ENCODE measurements at places on chromosomes 5 and 9. TPM values are rescaled to one million over a fixed set of nuclear protein-coding genes. Genes with fewer than 3 reads are reported as not detected.
A peak's percentile ranks its signal among the peaks of the same experiment; 100 is the strongest.

Gene SLC25A48
- 5.8 TPM for total RNA-seq

Gene TMC1
- 0.18 TPM for total RNA-seq

GRCh38 chr9:86941197-86941596, 6.1 kb downstream of the GAS1 start:
- DNase-seq, result no peak

DNA sequence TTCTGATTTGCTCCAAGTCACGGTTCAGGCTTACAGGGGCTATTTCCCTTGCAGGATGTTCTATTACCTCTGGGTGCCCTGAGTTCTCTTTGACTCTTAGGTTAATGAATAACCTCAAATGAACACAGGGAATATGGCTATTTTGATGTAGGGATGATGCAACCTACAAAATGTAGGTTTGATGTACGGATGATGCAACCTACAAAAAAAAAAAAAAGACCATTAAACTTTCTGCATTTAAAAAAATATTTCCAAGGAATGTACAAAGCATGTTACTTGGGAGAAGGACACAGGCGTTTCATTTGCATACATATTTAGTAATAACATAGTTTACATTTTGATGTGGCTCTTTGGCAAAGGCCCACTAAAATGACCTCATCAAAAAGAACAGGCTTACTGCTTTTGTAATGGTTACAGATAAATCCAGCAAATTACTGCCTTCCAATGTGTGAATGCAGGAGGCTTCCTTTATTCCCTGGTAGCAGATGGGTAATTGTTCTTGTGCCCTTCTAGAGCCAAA, 36.3 kb downstream of the ZNF474 start:
- no peak for DNase-seq

GRCh38 chr9:36559036-36559695, 13.5 kb upstream of the MELK start:
- no peak for DNase-seq

GRCh38 chr9:27679338-27679737, 106.1 kb upstream of the C9orf72 start:
- no peak for DNase-seq

GRCh38 chr5:68318955-68319705, 103.6 kb downstream of the PIK3R1 start:
- DNase-seq, result no peak

- DNase-seq, result peak; percentile 71
These were observed 1.4 kb downstream of the RAPGEF1 start for GRCh38 chr9:131738293-131739132.

- no peak for DNase-seq
These were observed 33.3 kb downstream of the PPP1R2B start for GRCh38 chr5:156883316-156883875.

GRCh38 chr5:139745132-139745799, 50.3 kb upstream of the PSD2 start:
- DNase-seq, result no peak

Measured in left lobe of liver (tissue), 2 donors.